ENCODE measurements at places on chromosomes 4 and X. TPM values are rescaled to one million over a fixed set of nuclear protein-coding genes. Genes with fewer than 3 reads are reported as not detected.

GRCh38 chr4:126223784-126224407 lies 909.1 kb downstream of the FAT4 start:
- no peak for DNase-seq

DNA sequence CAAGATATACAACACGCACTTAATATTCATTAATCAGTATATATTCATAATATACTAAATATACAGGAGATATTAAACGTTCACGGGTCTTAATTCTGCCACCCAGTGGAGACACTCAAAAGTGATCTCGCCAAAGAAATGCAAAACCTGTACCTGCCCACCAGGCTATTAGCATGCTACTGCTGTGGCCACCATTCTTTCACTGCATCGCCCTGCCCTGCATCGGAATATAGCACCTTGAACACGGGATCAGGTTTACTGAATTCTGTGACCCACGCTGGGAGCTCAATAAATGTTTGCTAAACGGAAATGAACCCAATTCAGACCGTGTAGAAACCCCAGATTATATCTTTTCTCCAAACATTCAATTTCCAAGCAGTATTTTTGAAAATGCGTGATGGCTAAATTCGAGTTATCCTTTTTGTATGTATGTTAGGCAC lies 840 bp upstream of the CLCN3 start:
- peak; percentile 89 for DNase-seq

DNA sequence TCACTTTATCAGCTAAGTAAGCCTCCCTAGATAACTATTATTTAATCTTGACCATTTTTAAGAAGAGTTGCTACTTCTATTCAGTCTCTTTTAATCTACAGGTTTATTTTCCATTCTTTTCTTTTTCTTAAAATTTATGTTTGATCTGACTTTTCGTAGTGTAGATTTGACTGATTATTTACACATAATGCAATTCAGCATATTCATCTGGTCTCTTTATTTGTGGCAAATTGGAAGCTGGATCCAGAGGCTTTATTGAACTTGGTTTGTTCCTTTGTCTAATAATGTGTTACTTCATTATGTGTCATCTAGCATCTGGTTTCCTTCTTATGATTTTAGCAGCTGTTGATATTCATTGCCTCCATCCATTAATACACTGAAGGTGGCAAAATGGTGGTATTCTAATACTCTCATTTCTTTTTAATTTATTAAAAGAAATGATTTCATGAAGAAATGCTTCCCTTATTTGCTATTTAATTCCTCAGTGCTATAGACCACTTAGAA lies 113.0 kb downstream of the FBXW7 start:
- DNase-seq = no peak

DNA sequence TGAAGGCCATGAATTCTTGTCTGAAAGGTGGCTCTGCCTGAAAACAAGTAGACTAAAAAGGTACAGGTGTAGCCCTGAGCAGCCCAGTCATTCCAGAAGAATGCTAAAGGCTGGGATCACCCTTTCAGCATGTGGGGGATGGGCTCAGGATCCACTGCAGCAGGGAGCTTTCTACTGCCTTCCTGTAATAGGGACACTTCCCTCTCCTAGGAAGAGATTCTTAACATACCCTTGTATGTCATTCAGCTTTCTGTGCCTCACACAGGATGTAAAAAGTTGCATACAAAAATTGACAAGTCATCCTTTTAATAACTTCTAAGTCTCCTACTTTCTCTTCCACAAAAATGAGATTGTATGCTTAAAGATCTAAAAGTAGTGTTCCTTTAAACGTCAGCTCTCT lies 123.3 kb downstream of the ZNF518B start:
- DNase-seq = no peak

The OTC gene
- 2.7 TPM for total RNA-seq

GRCh38 chrX:24148121-24148520 lies 1.4 kb upstream of the ZFX start:
- DNase-seq = no peak

The NPY5R gene
- not detected for total RNA-seq

DNA sequence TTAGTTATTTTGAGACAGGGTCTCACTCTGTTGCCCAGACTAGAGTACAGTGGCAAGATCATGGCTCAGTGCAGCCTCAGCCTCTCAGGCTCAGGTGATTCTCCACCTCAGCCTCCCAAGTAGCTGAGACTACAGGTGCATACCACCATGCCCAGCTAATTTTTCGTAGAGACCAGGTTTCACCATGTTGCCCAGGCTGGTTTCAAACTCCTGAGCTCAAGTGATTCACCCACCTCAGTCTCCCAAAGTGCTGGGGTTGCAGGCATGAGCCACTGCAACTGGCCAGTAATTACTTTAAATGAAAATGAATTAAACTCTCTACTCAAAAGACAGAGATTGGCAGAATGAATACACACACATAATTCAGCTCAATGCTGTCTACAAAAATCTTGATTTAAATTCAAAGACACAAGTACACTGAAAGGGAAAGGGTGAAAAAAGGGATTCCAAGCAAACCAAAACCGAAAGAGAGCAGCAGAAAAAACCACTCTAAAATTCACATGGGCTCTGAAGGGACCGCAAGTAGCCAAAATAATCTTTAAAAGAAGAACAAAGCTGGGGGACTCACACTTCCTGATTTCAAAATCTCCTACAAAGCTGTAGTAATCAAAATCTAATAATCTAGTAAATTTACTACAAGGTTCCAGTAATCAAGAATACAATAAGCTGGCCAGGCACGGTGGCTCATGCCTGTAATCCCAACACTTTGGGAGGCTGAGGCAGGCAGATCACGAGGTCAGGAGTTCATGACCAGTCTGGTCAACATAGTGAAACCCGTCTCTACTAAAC lies 11.8 kb upstream of the SPON2 start:
- DNase-seq = peak; percentile 47

The PPP1R2C gene
- not detected for total RNA-seq

The NUDT10 gene
- 15.5 TPM for total RNA-seq

DNA sequence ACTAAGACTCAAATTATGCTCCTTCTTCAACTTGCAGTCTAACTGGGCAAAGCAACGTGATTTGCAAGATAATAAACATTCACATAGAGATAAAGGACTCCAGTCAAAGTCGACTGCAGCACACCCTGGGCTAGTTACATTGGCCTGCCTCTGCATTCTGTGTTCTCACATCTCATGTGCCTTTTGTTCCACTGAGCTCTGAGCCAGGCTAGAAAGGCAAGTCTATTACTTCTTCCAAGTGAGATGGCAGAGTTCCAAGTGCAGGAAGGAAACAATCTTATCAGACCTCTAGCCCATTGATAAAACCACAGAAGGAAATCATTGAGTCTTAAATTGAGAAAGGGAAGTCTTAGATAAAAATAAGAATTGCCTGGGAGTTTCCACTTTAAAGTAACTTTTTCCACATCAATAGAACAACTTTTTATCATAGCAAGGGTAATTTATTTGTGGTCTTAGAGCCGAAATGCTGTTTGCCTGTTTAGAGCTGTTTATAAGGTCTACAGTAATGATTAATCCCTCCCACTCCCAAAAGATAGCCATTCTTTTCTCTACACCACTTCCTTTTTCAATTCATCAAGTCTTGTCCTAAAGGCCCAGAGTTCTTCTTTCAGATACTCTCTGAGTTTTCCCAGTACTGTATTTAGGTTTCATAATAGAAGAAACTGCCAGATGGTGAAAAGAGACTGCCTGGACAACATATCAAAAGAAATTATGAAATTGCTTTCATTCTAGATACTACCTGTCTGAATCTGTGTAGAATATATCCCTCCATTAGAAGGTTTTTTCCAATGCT lies 200.2 kb downstream of the GUCY2F start:
- no peak for DNase-seq

DNA sequence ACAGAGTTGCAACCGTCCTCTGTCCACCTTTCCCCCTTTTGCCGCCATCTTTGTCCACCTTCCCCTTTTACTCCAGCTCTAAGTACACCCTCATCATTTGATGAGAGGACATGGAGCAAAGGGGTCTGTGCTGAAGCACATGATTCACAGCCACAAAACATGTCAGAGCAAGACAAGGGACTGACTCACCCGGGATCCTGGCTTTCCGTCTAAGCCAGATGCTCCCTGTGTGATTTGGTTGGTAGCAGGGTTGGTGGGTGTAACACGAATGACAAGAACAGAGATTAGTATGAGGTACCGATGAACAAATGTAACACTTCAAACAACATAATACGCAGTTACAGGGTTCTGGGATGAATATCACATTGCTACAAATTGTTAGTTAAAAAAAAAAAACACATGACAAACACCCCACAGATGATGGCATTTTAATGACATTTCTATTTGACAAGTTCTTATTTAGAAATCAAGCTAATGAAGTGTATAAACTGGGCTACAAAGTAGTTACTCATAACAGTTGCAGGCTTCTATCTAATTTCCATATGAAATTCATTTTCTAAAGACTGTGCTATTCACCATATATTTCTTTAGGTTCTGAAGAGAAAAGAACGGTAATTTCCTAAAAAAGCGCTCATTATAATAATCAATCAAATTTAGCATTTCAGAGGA lies 71.4 kb upstream of the ETNPPL start:
- no peak for DNase-seq

The UGT2A1 gene
- not detected for total RNA-seq

The MXRA5 gene
- total RNA-seq = 4.7 TPM
